ENCODE measurements at places on chromosomes 16 and 17.

GRCh38 chr16:60485872-60486489 is 1550.3 kb downstream of the CDH8 start:
- no peak for DNase-seq

- DNase-seq: peak; percentile 98
Measured at GRCh38 chr16:14486520-14487303, 143.3 kb downstream of the PARN start.

GRCh38 chr17:31310886-31311285 is 3.0 kb downstream of the EVI2B start:
- no peak for DNase-seq

DNA sequence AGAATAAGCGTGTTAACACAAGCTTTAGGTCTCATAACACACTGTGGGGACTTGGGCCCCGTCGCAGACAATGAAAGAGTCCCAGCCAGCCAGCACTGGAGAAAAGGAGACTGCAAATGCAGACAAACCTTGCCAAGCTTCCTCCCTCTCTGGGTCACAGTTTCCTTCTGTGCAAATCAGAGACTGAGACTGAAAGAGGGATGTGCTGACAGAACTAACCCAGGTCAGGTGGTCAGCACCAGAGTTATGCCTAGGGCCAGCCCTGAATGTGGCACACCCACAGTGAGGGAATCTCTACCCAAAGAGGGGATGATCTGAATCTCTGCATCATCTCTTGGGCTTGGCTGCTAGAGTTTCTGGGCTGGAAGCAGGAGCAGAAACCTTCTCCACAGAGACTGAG is 282.3 kb upstream of the CCL2 start:
- DNase-seq: no peak

DNA sequence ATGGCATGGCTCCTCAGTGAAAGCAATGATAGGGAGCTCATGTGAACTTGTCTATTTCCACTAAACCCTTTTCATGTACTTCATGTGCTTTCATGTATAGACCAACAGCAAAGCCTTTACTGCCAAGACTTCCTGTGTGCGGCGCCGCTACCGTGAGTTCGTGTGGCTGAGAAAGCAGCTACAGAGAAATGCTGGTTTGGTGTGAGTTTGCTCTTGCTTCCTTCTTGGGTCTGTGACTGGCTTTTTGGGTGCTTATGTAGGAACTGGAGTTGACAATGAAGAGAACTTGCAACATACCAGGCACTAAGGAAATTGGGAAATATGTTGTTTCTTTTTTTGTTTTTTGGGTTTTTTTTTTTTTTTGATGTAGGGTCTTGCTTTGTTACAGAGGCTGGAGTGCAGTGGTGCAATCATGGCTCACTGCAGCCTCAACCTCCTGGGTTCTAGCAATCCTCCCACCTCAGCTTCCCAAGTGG is 5.7 kb downstream of the SNX11 start:
- no peak for DNase-seq

DNA sequence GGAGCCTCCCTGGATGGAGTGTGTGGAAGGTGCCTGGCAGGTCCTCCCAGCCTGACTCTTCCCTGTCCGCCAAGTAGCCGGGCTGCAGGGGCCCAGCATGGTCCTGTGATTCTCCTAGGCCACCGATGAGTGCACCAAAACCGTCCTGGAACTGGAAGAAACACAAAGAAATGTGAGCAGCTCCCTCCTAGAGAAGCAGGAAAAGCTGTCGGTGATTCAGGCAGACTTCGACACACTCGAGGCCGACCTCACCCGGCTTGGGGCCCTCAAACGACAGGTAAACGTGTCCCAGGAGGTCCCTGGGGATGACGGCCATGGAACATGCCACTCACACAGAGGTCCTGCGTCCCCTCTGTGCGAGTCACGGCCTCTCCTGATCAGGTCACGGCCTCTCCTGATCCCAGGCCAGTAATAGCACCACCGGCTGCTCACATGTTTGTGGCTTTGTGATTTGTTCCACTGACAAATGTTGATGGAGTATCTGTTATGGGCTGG is 4.2 kb upstream of the GAA start:
- no peak for DNase-seq

DNA sequence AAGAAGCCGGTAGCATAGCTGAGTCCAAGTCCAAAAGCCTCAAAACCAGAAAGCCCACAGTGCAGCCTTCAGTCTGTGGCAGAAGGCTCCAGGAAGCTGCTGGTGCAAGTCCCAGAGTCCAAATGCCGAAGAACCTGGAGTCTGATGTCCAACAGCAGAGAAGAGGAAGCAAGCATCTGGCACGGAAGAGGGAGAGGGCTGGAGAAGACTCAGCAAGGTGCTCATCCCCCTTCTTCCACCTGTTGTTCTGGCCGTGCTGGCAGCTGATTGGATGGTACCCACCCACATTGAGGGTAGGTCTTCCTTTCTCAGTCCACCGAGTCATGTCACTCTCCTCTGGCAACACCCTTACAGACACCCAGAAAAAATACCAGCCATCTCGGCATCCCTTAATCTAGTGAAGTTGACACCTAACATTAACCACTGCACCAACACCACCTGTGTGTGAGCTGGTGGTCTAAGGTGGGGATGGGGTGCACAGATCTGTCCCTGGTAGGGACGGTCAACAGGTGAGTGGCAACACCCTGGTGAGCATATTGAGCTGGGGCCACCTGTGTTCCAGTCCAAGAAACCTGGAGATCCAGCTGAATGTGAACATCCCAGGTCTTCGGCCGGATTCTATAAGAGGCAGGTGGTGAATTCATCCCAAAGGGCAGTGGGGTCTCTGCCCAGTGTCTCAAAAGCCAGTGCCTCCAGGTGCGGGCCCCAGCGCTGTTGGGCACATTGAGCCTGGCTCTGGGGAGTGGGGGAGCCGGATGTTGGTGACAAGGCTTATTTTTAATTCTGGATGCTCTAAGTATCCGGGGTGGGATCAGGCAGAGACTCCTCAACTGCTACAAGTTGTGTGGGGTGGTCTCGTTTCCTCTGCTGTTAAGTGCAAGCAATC is 9.8 kb downstream of the MIEF2 start:
- DNase-seq: no peak

DNA sequence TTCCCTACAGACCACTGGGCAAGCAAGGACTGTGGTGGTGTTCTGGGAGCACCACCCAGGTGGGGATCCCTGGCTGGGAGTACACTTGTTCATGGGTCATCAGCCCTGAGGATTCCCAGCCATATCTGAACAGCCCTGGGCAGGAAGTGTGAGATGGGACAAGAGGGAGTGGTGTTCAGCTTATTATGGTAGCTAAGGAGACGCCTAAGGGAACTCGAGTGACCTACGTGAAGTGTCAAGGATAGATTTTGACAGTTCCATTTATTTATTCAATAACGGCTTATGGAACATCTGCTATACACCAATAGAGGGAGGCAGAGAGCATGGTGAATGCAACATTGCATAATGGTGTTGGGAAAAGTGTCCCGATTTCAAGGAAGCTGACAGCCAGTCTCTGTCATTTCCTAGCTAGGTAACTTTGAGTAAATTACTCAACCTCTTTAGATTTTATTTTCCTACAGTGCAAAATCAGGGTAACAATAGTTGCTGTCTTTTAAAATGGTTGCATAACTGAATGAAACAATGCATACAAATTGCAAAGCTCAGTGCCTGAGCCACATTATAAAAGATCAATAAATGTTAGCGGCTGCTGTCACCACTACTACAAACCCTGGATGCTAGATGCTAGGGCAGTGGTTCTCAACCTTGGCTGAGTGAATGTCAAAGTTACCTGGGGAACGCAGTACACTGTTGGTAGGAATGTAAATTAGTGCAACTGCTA is 534.1 kb downstream of the GRIN2A start:
- DNase-seq: no peak

GRCh38 chr17:67663457-67663856 is 54.3 kb upstream of the NOL11 start:
- DNase-seq: no peak

GRCh38 chr16:27330542-27330941 is 16.8 kb downstream of the IL4R start:
- DNase-seq: no peak

GRCh38 chr16:26569793-26570192 is 496.9 kb upstream of the C16orf82 start:
- DNase-seq: no peak

DNA sequence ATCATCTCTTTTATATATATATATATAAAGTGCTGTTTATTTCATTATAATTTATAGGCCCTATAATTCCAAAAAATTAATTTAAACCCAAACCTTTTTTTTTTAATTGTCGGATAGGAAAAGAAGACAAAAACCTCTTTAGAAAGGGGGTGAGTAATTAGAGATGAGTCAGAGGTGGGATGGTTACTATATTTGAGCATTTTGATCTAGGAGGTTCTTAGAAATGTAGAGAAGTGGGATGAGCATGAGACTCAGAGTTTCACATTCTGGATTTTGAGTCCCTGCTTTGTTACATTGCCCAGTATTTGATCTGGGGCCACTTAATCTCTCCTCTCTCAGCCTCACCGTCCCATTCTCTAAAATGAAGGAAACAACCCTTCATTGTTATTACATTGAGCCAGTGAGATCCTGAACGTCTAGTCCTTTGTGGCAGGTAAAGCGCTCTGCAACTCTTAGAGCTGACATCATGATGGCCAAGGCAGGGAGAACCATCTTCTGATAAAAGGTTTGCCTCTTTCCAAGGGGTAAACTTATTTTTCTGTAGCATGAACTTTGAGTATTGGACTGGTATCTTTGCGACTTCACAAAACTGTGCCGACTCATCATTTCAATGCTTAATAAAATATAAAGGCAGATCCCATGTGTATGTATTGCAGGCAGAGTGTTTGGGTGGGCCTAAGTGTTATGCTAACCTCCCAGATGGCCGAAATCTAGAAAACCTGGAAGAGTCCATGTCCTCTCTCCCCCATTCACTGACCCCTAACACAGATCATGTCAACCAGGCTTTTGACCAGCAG is 21.3 kb downstream of the HS3ST3B1 start:
- no peak for DNase-seq

DNA sequence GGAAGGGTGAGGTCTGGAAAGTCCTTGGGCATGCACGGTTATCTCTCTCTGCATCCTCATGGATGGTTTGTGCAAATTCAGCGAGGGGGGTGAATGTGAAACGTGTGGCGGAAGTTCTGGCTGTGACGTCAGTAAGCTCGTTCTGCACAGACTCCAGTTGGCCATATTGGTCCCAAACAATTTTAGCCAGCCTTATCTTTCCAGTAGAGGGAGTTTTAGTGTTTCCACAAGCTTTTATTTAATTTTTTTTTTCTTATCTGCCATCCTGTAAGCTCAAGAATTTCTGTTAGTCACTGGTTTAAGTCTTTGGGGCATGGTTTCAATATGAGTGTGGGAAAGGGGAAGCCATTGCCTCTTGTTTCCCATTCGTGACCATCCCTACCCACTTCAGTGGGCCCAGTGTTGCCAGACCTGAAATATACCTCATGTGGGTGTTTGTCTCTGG is 39.0 kb downstream of the HLF start:
- DNase-seq: no peak

GRCh38 chr16:57239107-57239506 is 6.0 kb upstream of the ARL2BP start:
- no peak for DNase-seq

- DNase-seq: no peak
Measured at GRCh38 chr17:71809537-71809936, 311.3 kb upstream of the SOX9 start.

DNA sequence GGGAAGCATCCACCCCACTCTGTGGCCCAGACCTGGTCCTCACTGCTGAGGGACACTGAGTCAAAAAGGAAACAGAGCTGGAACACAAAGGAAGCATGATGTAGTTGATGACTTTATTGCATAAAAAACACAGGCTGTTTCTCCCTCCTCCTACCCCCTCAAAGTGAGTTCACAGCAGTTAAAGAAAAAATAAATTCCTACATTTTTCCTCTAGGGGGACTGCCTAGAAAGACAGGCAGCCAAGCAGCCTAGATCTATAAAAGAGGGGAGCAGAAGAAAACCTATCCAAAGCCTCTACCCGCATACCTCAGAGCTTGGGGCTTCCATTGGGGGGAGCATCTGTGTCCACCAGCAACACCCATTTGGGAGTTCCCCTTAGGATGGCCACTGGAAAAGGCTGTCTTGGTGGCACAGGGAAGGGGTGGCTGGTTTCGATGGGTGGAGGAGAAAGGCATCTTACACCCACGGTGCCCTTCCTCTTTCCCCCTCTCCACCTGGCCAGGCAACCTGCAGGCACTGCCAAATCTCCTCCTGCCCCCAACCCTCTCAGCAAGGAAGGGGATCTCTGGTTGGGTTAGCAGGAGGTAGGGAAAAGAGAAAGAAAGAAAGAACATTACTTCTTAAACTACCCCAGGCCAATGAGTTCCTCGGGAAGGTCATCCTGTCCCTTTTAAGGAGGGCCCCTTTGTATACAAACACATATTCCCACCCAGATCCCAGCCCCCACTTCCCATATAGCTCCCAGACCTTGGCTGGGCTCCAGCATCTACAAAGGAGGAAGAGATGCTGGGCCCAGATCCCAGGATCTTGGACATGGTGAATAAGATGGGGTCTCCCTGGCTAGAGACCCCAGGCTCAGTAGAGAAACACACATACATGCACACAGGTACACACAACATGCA is 4.0 kb upstream of the SCRN2 start:
- DNase-seq: no peak

GRCh38 chr16:50560903-50561863 is 13.0 kb downstream of the NKD1 start:
- no peak for DNase-seq

DNA sequence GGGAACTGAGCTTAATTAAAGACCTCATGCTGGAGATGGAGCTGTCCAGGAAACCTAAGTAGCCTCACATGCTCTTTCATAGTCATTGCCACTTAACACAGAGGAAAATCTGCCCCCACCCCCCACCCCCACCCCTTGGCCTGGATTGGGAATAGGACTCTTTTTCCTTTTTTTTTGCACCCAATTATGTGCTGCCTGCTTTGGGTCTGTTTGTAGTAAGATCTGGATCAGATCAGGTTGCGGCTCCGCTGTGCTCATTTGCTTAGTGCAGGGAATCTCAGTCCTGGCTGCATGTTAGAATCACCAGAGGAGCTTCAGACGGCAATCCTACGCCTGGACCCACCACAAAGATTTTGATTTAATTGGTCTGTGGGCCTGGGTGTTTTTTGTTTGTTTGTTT is 219.0 kb downstream of the UTP18 start:
- no peak for DNase-seq

- DNase-seq: no peak
Measured at GRCh38 chr17:76132574-76133338, 8.3 kb downstream of the FOXJ1 start.

Data from HFF-Myc (cell line).